ENCODE measurements at places on chromosomes 6 and 20.

- DNase-seq = no peak
These were observed 726 bp upstream of the EMILIN3 start for GRCh38 chr20:41367393-41367695.

DNA sequence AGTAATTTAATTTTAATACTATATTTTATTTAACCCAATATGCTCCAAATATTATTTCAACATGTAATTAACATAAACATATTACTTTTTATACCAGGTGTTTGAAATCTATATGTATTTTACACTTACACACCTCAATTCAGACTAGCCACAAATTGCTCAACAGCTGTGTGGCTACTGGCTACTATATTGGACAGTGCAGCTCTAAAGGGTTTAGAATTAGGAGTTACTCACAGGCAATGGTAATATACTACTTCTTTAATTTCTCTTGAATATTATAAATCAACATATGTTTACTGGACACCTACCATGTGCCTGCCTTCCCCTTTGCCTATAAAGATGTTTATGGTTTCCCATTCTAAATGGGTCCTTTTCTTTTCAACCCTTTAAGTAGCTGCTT lies 2.3 kb downstream of the MTRF1L start:
- no peak for DNase-seq

- DNase-seq = no peak
These were observed 11.3 kb upstream of the TRAM2 start for GRCh38 chr6:52588087-52588709.

- no peak for DNase-seq
These were observed 3.7 kb downstream of the TNXB start for GRCh38 chr6:32105433-32105832.

- peak; percentile 88 for DNase-seq
These were observed 58.1 kb downstream of the UBE2V1 start for GRCh38 chr20:50054626-50055511.

GRCh38 chr6:33587529-33587928 lies 7.5 kb upstream of the BAK1 start:
- no peak for DNase-seq

DNA sequence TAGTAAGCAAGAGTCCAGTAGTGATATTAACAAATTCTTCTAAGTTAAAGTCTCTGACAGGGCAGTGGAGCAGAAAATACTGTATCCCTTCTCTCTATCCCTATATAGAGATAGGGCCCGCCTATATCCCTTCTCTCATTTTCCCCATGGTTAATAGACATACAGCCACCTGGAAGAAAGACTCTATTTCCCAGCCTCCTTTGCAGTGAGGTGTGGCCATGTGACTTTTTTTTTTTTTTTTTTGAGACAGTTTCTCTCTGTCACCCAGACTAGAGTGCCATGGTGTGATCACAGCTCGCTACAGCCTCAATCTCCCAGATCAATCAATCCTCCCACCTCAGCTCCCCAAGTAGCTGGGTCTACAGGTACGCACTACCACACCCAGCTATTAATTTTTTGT lies 16.7 kb upstream of the CDK5RAP1 start:
- DNase-seq = no peak

- DNase-seq = no peak
These were observed 63.2 kb downstream of the OLIG3 start for GRCh38 chr6:137430954-137431353.

GRCh38 chr6:74402781-74403180 lies 706.8 kb downstream of the CD109 start:
- DNase-seq = no peak

DNA sequence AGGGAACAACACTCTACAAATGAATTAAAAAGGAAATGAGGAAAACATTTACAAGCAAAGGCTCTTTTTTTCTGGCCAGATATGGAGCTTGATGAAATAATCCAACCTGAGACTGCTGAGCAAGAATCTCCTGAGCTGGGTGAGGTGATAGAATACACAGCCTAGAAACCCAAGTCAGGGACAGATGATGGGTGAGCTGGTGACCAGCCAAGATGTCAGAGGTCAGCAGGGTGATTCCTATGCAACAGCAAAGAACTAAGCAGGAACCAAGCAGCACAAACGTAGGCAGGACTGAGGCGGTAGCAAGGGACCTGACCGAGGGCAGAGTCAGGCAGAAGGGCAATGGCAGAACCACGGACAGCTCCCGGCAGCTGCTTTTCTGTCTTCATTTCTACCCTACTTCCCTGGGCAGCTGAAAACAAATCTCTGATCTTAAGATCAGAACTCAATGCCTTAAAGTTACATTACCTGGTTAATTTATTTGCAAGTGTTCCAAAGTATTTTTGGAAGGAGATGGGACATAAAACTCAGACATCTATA lies 75.1 kb downstream of the CDC40 start:
- DNase-seq = no peak

GRCh38 chr20:31515775-31516107 lies 1.5 kb downstream of the HM13 start:
- no peak for DNase-seq

GRCh38 chr6:46964716-46965519 lies 43.2 kb upstream of the ADGRF5 start:
- DNase-seq = no peak

GRCh38 chr20:24488800-24489175 lies 19.4 kb downstream of the SYNDIG1 start:
- no peak for DNase-seq

DNA sequence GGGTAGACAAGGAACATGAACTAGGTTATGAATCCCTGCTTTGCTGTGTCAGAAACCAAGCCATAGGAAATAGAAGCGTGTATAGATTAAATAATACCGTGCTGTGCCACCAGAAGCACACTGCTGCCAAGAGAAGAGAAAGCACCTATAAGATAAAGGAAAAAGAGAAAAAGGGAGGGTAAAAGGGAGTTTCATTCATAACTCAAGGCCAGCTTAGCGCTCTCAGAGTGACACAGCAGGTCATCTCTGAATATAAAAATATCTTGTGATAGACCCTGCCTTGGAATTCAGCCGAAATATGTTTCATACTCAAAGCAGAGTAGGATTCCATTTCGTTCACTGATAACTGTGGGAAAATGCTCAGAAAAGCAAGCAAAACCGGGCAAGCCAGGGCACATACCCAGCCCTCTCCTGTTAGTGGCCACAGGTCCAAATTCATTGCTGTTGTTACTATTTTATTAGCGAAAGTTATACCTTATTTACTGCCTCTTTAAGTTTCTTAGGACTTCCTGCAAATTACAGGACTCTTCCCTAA lies 8.7 kb downstream of the JAG1 start:
- no peak for DNase-seq

DNA sequence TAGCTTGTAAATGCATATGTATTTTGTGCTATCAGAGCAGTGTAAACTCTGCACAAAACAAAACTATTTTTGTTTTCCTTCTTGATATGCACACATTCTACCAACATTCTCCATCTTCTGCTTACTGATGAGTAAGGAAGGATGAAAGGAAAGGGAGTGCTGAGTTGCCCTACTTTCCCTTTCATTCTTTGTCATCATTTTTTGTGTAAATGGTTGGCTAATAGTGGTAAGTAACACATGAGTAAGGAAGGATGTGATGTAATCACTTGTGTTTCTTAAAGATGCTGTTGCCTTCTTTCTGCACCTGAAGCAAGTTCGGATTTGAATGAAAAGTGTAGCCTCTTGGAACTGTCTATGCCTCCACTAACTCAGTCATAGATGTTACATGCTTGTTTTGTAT lies 4.6 kb upstream of the REV3L start:
- DNase-seq = no peak

GRCh38 chr20:58028123-58028522 lies 200.3 kb downstream of the ANKRD60 start:
- no peak for DNase-seq

DNA sequence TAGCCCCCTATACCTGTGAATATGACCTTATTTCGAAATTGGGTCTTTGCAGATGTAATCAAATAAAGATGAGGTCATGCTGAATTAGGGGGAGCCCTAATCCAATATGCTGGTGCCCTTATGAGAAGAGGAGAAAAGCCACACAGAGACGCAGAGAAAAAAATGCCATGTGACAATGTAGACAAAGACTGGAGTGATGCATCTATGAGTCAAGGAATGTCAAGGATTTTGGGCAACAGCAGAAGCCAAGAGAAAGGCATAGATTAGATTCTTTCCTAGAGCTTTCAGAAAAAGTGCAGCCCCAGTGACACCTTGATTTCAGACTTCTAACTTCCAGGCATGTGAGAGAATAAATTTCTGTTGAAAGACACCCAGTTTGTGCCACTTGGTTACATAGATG lies 47.4 kb upstream of the HS3ST5 start:
- DNase-seq = no peak

DNA sequence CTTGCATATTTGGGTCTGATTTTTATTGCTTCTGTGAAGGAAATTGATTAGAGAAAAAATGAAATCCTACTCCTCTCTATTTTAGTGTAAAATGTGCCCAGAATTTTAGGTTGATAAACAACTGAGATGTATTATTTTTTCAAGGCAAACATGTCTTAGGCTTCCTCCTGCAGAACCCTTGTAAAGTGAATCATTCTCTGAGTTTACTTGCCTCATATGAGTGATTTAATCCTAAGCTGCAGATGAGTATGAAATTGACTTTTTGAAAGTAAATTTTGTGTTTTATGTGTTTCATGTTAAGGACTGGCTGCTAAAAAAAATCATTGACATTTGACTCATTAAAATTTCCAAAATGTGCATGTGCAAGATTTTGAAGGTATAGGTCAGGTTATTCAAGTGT lies 138.5 kb upstream of the PHACTR1 start:
- DNase-seq = no peak

- DNase-seq = no peak
These were observed 7.6 kb downstream of the HLA-A start for GRCh38 chr6:29949934-29950333.

GRCh38 chr6:79946272-79947190 lies 822 bp downstream of the ELOVL4 start:
- peak; percentile 24 for DNase-seq

GRCh38 chr20:4413314-4414049 lies 308.2 kb upstream of the PRND start:
- DNase-seq = no peak
